ENCODE measurements at places on chromosomes 7 and 10.
A peak's percentile ranks its signal among the peaks of the same experiment; 100 is the strongest.

GRCh38 chr7:80533287-80533686 is 21.4 kb upstream of the GNAT3 start:
- no peak for DNase-seq

DNA sequence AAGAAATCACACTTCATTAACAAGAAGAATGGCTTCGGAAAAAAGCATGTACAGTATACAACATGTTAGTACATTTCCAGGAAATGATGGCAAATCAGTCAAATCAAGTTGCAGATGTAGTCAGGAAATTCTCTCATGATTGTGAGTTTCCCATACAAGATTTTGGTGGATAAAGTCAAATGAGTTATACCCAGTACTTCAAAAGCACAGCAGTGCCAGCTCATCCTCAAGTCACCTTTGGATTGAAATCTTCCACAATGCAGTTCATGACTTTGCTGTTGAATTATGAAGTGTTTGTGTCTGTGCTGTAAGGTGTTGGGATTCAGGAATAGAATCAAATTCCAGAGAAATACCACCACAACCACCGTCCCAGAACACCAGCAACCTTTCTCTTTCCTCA is 301.3 kb upstream of the BMPER start:
- peak; percentile 8 for DNase-seq

- DNase-seq = no peak
These were observed 188.5 kb upstream of the AGR3 start for GRCh38 chr7:17070231-17070708.

GRCh38 chr10:132326344-132326889 is 5.6 kb upstream of the LRRC27 start:
- no peak for DNase-seq

DNA sequence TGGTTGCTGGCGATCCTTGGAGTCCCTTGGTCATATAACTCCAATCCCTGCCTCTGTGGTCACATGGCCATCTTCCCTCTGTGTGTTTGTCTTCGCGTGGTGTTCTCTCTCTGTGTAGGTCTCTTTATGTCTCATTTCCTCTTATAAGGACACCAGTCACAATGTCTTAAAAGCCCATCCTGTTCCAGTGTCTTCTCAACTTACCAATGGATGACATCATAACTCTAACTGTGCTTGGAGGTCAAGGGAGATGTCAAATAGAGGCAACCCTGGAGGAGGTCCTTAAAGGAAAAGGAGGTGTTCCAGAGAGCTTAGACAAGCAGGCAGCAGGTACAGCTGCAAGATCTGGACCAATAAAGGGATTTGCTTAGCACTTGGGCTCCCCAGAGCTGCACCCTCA is 143.0 kb downstream of the BUB3 start:
- no peak for DNase-seq

DNA sequence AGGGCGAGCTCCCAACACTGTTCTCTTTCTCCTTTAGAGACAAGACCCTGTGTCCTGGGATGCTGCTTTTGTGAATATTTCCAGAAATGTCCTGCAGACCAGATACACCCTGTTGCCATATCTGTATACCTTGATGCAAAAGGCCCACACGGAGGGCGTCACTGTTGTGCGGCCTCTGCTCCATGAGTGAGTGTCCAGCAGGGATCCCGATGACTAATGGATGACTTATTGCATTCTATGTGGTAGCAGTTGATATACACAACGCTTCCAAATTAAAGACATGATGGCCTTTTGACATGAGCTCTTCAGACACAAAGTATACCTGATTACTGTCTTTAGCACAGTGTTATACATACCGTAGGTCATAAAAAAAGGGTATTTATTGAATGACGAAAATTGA is 45.0 kb upstream of the MGAM2 start:
- DNase-seq = peak; percentile 25

DNA sequence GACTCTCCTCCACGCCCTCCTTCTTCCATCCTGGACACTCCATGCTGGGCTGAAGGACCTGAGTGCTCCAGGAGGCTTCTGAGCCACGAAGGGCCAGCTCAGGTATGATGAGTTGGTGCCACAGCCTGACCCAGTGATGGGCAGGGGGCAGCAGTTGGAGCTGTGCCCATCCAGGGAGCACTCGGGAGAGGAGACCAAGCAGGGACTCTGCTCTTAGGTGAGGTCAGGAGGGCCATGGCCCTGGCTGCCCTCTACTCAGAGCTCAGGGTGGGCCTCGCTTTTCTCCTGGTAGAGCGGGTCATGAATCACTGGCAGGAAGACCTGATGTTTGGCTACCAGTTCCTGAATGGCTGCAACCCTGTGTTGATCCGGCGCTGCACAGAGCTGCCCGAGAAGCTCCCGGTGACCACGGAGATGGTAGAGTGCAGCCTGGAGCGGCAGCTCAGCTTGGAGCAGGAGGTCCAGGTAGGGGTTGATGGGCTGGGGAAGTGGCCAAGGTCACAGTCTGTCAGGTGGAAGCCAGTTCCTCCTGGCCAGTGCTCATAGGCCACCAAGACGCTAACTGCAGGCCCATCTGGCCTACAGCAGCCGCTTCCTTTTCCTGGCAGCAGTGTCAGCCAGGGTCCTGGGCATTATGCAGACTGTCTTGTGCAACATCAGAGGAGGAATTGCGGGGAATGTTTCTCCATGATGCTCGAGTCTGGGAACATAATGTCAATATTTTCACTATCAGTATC is 50.8 kb downstream of the ALOX5 start:
- no peak for DNase-seq

DNA sequence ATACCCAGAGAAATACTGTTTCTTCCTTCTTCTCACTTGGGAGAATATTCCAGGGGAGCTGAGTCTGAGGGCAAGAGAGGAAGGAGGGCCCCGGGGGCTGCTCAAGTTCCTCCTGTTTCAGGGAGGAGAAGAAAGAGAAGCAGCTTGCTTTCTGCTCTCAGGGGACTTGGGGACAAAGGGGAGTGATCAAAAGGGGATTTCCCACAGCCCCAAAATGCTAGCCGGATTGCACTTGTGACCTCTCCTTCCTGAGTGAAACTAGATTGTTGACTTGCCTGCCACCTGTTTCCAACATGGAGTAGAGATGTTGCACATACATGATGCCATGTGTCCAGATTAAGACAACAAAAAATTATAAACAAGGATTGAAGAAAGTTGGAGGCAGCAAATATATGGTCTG is 28.7 kb upstream of the PDCD4 start:
- DNase-seq = no peak

DNA sequence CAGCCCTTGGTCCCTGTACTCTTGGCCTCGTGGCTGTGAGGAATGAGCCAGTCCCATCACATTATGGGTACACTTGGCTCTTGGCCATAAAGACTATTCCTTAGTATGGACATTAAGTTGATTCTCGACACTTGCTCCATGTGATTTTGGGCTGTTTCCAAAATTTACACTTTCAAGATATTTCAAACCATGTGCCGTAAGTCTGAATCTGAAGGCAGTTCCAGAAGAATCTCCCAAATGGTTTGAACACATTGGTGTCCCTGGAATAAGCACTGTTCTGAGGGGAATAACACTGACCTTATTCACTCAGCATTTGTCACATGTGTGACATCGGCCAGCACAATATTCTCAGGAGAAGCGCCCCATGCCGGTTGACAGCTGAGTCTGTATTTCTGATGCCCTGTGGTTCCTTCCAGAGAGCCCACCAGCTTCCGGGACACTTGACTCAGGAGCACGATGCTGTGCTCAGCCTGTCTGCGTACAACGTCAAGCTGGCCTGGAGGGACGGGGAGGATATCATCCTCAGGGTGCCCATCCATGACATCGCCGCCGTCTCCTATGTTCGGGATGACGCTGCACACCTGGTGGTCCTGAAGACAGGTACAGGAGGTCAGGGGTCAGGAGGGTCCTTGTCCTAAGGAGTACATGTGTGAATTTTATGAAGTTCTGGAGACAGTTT is 24.6 kb downstream of the NACAD start:
- no peak for DNase-seq

DNA sequence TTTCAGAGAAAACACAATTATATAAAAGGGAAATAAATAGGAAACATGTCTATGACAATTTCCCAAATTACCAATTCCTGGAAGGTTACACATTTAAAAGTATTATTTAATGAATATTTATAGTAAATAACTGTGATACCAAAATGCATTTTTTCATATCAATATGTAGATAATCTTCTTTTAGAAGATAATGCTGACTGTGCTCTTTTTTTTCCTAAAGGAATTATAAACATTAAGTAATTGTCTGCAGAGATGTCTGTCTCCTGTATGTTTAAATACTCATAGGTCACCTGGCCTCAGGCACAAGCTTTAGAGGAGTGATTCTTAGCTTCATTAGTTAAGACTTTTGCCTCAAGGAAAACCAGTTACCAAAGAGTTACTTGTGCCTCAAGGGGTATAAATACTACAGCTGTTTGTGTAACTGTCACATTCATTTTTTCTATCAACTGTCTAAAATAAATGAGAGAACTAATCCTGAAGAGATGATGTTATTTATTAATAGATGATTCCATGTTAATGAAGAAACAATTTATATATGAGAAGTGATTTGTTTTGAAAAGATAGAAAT is 77.1 kb downstream of the DNAJC1 start:
- peak; percentile 43 for DNase-seq
